ENCODE measurements at places on chromosomes 2 and 18.

DNA sequence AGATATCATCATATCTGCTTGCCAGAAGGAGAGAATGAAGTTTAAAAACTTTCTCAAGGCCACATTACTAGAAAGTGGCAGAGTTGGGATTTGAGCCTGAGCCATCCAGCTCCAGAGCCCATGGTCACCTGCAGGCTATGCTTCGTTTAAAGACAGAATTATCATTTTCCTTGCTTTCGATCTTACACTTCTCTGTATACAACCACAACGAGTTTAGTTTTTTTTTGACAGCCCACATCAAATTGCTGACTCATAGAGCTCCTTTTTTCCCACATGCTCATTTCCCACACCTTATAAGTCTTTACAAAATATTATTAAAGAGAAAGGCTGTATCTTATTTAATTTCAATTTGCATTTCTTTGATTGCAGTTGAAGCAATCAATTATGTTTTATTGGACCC is 6.5 kb downstream of the PLEK start:
- no peak for DNase-seq

- DNase-seq, result no peak
Measured at GRCh38 chr18:26448714-26449159, 99.6 kb downstream of the KCTD1 start.

GRCh38 chr2:56009758-56010458 is 86.3 kb upstream of the EFEMP1 start:
- peak; percentile 46 for DNase-seq

DNA sequence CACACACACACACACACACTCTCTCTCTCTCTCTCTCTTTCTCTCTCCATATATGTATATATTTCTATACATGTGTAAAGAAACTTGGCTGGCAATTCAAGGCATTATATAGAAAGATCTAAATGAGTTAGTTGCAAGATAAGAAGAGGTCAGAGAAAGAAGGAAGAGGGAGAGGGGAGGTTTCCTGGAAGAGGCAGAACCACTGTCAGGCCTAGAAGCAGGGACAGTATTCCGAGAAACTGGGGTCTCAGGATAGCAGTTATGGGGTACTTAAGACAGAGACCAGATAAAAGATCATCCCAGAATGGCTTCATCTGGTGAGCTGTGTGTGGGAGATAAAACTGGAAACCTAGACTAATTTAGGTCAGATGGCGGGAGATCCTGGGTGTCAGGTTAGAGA is 180.8 kb downstream of the CAMKMT start:
- DNase-seq, result no peak

DNA sequence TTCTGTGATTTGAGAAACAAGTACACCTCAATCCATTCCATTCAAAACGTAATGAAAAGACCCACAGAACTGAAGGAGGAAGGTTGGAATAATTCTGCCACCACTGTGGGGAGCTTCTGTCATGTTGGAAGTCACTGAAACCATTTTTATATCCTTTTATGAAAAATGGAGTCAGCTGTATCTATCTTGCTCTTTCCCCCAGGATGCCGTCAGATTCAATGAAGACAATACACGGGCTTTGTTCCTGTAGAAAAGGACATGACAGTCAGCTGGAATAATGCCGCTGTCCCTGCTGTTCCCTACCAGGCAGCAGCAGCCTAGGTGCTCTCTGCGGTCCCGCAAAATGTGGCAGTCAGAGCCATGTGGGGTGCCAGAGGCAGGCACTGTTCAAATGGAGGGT is 52.5 kb upstream of the APCDD1 start:
- no peak for DNase-seq

GRCh38 chr18:10006311-10006893 is 92.6 kb downstream of the VAPA start:
- peak; percentile 23 for DNase-seq

- no peak for DNase-seq
Measured at GRCh38 chr2:182006595-182007341, 21.1 kb downstream of the PPP1R1C start.

- no peak for DNase-seq
Measured at GRCh38 chr2:195532628-195533271, 124.3 kb upstream of the SLC39A10 start.

GRCh38 chr18:7152440-7152839 is 34.8 kb upstream of the LAMA1 start:
- peak; percentile 2 for DNase-seq

- no peak for DNase-seq
Measured at GRCh38 chr18:35861367-35862118, 110.9 kb upstream of the RMP24 start.

- DNase-seq, result peak; percentile 21
Measured at GRCh38 chr2:207227062-207227748, 61.5 kb upstream of the KLF7 start.

- peak; percentile 60 for DNase-seq
Measured at GRCh38 chr2:43105586-43106558, 120.5 kb downstream of the ZFP36L2 start.

DNA sequence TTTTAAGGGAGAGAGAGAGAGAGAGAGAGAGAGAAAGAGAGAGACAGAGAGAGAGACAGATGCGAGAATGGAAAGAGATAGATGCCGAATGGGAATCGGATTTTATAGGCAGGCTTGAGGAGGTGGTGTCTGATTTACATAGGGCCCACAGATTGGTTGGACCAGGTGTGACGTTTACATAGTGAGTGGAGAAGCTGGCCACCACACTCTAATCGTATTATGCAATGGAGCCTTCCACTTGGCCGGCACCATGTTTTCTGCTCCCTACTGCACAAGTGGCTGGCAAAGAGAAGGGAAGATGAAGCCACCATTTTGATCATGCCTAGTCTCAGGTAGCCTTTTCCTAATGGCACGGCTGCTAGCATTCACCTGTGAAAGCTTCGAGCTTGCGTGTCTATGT is 33.9 kb downstream of the CD8B2 start:
- DNase-seq, result no peak

DNA sequence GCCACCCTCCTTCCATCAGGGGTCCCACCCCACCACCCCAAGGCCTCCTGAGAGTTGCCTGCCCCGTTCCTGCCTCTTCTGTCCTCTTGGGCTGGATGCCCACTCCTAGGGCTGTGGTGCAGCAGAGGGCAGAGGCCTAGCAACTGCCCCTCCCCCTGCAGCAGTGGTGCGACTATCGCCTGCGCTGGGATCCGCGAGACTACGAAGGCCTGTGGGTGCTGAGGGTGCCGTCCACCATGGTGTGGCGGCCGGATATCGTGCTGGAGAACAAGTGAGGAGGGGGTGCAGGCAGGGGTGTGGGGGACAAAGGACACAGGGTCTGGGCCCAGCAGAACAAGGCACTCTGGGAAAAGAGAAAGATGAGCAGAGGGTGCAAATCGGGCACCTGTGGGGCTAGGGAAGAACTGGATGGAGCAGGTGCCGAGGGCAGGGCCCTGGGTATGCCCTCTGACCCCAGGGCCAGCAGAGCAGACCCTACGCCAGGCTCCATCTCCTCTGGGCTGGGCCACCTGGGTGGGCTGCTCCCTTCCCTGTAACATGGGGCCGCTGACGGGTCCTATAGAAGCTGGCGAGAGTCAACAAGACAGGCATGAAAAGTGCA is 1.0 kb downstream of the CHRNG start:
- DNase-seq, result no peak

- no peak for DNase-seq
Measured at GRCh38 chr2:161335626-161336025, 27.4 kb downstream of the PSMD14 start.

Measured in hepatocyte (in vitro differentiated cells).